Inflammatory macrophage treated with lipopolysaccharide for 4 hours (primary cell): ENCODE measurements at places on chromosomes 1 and 21.
A peak's percentile ranks its signal among the peaks of the same experiment; 100 is the strongest.

- no peak for DNase-seq
These were observed 204.2 kb upstream of the RRP15 start for GRCh38 chr1:218080863-218081262.

DNA sequence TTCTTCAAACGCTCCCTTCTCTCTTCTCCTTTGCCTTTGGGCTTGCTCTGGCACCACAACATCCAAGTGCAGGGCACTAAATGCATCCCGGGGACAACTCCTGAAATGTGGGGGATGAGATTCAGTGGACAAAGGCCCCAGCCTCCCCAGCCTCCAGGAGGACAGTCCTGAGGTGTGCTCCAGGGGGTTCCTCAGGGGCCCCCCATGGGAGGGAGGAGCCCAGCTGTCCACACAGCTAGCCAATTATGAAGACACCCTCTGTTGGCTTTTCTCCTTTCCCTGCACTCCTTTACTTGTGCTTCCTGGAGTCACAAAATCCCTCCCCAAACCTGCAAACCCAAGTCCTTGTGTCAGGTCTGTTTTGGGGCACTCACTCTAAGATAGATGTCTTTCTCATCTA lies 735.4 kb downstream of the PTPRU start:
- no peak for DNase-seq

- peak; percentile 64 for DNase-seq
These were observed 16.6 kb upstream of the CACYBP start for GRCh38 chr1:174982971-174983689.

DNA sequence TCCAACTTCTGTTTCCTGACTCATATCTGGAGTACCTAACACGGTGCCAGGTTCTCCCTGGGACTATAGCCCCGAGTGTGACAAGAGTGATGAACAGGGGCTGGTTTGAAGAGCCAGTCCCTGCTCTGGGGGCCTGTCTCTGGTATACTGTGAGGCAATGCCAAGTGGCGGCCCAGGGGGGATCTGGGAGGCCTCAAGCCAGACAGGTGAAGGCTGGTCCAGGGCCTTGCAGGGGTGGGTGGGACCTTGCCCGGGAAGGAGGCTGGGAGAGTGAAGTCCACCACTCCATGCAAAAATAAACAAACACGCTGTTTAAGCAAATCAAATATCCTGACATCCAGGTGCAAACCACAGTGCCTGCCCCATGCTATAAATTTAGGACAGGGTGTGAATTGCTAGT lies 6.8 kb upstream of the PLXNA2 start:
- no peak for DNase-seq

DNA sequence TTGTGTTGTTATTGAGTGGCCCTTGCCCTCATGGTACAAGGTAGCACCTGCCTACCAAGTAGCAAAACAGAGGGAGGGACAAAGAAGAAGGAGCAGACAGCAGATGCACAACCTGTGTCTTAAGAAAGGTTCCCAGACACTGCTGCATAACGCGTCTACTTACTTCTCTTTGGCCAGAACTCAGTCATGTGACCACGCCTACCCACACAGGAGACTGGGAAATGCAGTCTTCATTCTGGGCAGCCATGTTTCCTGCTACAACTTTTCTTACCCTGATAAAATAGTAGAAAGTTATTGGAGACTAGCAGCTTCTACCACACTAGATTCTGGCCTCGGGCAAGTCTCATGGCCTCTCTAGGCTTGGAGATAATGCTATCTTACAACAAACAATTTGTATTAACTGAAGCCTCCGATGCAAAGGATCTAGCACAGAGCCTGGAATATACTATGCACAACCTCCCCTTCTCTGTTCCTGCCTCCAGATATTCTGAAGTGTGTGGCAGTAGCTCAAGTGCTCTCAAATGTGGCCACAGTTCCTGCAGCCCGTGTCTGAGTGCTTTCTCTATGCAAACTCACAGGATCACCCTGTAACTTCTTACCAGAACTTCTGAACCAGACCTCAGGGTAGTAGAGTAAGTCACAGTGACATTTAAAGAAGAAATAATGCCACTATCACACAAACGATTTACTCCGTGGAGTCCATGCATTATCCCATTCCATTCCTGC lies 34.1 kb upstream of the BTG2 start:
- DNase-seq: peak; percentile 81

DNA sequence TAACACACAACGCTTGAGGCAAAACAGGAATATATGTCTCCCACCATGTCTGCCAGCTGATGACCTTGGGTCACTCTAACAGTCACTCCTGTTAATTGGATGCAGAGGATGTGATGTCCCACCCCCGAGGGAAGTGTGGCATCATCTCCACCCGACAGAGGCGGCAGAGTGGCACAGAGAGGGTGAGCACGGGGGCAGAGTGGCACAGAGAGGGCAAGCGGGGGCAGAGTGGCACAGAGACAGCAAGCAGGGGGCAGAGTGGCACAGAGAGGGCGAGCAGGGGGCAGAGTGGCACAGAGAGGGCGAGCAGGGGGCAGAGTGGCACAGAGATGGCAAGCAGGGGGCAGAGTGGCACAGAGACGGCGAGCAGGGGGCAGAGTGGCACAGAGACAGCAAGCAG lies 44.3 kb downstream of the DISP3 start:
- DNase-seq: no peak

DNA sequence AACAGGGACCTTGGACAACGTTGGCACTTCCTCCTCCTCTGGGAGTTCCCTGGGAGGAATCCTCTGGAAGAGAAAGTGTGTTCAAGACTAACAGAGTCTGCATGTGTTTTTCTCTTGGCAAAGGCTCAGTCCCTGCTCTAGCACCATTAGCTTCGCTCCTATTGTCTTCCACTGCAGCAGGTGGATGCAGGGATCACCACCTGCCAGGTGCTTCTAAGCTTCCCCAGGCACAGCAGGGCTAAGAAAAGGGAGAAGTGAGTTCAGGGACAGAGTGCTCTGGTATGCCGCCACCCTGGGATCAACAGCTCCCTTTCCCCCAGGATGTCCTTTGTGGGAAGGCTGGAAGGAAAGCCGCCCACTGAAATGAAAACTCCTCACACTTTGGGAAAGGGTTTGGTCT lies 43.9 kb upstream of the IL20 start:
- no peak for DNase-seq

DNA sequence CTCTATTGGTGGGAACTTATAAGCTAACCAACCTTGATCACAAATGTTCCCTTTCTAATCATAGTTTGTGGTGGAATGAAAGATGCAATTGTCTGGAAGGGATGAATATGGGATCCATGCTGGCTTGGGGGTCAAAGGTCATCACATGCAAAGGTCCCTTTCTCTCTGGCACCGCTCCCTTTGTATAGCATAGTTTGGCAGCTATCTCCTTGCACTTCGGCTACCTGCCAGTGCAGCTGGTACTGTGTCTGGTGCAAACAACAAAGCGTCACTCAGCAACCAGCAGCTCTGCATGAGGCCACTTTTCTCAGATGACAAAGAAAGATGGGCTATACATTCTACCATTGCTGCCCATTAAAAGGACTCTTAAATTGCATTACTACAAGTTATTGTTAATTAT lies 188.2 kb upstream of the NFIA start:
- no peak for DNase-seq

DNA sequence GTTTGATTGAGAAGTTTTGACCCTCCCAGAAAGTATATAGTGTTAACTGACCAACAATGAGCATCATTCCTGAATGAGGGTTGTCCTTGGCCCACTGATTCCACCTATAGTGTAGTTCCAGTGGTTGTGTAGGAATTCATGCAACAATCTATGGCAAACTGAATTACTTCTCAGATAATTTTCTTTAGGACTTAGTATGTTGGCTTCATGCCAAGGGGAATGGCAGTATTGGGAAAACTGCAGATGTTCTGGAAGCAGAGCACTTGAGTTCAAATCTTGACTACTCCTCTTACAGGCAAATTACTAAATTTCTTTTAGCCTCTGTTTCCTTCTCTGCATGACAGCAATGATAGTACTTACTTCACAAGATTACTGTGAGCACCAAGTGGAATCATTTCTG lies 65.8 kb downstream of the LRIG2 start:
- DNase-seq: no peak

DNA sequence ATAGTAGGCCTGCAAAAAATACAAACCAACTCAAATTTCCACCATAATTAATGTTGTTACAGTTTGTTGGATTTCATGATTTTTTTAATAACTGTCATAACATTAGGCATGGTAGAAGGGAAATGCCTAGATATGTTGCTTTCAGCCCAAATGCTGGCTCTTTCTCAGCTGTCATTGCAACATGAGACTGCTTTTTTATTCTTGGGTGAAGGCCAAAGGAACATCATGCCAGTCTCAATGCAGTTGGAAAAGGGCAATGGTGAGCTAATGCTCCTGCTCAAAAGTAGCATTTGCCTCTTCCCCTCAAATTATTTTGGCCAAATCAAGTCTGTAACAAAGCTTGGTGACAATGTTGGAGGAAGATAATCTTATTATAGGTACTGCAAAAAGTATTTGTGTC lies 877.7 kb upstream of the PRMT6 start:
- no peak for DNase-seq

- no peak for DNase-seq
These were observed 281.9 kb upstream of the C1orf105 start for GRCh38 chr1:172138634-172139033.

DNA sequence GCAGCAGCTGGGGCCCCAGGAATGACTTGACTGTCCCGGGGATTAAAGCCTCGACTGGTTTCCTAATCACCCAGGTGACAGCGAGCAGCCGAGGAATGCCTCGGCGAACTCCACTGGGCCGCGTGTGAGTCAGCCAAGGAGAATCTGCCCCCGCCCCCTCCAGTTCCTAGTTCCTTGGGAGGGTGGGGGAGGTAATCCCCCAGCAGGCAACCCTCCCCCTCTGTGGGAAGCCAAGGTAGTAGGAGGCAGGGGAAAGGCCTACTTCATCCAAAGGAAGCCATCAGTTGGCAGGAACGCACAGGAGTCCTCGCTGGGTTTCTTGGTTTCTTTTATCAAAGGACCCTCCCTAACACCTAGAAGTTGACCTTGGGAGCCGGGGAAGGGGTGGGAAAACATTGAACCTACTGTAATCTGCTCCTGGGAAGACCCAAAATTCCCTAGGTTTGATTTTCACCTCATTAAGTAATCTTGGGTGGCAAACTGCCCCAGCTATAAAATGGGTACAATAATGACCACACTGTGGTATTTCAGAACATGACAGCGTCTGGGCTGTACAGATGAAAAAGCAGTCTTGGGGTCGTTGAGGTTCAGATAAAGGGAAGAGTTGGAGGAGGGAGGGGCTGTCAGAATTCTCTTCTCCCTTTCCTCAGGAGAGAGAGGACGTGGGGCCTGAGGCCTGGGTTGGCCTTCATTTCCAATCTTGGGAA lies 1.4 kb downstream of the TENT5B start:
- no peak for DNase-seq

DNA sequence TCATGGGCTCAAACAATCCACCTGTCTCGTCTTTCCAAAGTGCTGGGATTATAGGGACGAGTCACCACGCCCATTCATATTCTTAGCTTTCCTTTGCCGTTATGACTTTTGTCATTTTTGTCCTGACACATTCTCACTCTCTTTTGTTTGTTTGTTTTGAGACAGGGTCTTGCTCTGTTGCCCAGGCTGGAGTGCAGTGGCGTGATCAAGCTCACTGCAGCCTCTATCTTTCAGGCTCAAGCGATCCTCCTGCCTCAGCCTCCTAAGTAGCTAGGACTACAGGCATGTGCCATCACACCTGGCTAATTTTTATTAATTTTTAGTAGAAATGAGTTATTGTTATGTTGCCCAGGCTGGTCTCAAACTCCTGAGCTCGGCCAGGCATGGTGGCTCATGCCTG lies 11.8 kb upstream of the MED18 start:
- no peak for DNase-seq

- DNase-seq: no peak
These were observed 12.2 kb upstream of the NPL start for GRCh38 chr1:182777386-182777785.
